ENCODE measurements at places on chromosomes 2 and 18. TPM values are rescaled to one million over a fixed set of nuclear protein-coding genes. Genes with fewer than 3 reads are reported as not detected.

The REEP1 gene
- 11.5 TPM for total RNA-seq

The TUBA4B gene
- not detected for total RNA-seq

The ZNF804A gene
- not detected for total RNA-seq

The FOSL2 gene
- total RNA-seq, result 52.2 TPM

The LCT gene
- not detected for total RNA-seq

The NBEAL1 gene
- total RNA-seq, result 14.7 TPM

The SERPINB3 gene
- not detected for total RNA-seq

The GRP gene
- not detected for total RNA-seq

The ACP1 gene
- 70.0 TPM for total RNA-seq

The HNRNPLL gene
- 17.8 TPM for total RNA-seq

The CPSF3 gene
- total RNA-seq, result 21.8 TPM

The ABHD3 gene
- total RNA-seq, result 6.5 TPM

The UGT1A4 gene
- total RNA-seq, result not detected

The ANKRD44 gene
- total RNA-seq, result 9.3 TPM

The CRYGC gene
- not detected for total RNA-seq

The FAHD2B gene
- 39.0 TPM for total RNA-seq

The FRZB gene
- total RNA-seq, result 19.8 TPM

The RGPD3 gene
- total RNA-seq, result 0.18 TPM

The ZSWIM2 gene
- total RNA-seq, result not detected

The DSG3 gene
- not detected for total RNA-seq
